GM23248 (cell line): ENCODE measurements at places on chromosomes 6 and 20.

DNA sequence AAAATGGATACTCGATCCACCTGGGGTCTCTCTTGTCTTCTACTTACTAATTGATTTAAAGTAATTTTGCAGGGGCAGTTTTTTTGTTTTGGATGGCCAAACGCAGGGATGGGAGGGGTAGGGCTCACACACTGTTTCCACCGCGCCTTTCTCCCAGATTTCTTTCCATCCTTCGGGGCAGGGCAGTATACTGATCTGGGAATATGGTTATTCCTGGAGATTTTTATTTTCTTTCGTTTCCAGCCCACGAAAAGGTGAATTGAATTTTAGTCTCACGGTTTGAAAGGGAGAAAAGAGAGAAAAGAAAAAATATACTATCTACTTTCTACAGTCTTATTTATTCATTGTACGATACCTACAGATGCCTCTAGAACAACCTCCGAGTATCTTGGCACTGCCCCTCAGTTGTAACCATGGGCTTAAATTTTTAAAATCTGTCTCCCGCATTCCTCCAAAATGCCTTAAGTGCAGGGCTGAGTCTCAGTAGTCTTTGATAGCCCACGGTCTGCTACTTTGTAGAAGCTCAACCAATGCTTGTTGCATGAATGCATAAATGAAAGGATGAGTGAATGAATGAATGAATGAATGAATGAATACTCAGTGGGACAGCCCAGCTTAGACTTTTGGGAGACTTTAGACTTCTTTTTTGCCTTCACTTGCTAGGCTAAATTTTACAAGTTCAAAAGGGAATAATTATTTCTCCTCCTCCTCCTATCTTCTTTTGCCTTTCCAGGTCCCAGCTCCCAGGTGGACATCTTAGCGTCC, 18.1 kb upstream of the TRIM27 start:
- no peaks in the 10 kb centered on the region for H3K4me1 ChIP-seq
- peak overlapping the region; percentile 59; the same call in 1 of the 2 replicates for H3K27ac ChIP-seq
- peak; percentile 23 for DNase-seq
- no peaks in the 10 kb centered on the region for H3K27me3 ChIP-seq

DNA sequence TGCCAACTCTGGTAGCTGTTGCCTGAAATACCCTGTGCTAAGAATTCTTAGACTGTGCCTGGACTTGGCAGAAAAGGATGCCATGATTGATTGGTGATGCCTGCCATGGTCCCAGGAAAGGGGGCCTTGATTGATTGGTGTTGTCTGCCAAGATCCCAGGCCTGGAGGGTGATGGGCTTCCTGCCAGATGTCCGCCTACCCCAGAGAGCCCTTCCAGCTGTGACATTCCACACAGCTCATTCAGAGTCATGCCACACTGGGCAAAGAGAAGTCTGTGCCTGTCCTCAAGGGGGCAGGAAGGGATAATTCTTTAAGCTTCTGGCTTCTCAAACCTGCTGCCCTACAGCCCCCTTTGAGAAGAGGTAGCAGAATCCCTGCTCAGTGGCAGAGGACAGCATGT, 24.6 kb downstream of the RIMS4 start:
- H3K36me3 ChIP-seq = no peaks in the 10 kb centered on the region
- no peak overlapping the region for H3K4me3 ChIP-seq
- H3K27ac ChIP-seq = no peak overlapping the region
- H3K4me1 ChIP-seq = no peaks in the 10 kb centered on the region
- DNase-seq = peak; percentile 54

DNA sequence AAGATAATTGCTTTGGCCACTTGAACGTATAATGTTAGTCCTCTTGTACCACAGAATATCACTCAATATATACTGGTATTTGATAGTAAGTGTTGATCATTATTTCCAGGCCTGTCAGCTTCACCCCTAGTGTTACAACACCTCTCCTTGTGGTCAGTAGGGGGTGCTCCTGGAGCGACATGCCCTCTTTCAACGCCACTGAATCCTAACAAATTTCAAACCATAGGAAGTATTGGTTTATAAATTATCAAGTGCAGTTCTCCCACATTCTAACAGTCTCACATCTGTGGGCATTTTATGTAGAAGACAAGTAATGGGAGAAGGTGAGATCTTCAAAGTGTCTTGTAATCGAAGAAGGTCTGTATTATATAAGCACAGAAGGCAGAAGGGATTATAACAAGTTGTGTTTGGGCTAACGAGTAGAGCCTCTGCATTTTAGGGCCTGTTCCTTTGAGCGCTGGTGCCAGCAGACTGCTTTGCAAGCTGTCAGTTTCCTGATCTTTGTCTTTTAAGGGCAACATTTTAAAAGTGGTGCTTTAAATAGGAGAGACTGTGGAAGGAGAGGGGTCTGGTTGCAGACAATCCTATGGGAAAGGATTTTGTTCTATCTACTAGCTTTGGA, 57.1 kb upstream of the CEP162 start:
- no peak overlapping the region for H3K27ac ChIP-seq
- H3K4me1 ChIP-seq = peaks cover 29% of the 10 kb centered on the region
- no peak overlapping the region for H3K4me3 ChIP-seq
- H3K36me3 ChIP-seq = no peaks in the 10 kb centered on the region
- DNase-seq = peak; percentile 32
- H3K27me3 ChIP-seq = no peaks in the 10 kb centered on the region

DNA sequence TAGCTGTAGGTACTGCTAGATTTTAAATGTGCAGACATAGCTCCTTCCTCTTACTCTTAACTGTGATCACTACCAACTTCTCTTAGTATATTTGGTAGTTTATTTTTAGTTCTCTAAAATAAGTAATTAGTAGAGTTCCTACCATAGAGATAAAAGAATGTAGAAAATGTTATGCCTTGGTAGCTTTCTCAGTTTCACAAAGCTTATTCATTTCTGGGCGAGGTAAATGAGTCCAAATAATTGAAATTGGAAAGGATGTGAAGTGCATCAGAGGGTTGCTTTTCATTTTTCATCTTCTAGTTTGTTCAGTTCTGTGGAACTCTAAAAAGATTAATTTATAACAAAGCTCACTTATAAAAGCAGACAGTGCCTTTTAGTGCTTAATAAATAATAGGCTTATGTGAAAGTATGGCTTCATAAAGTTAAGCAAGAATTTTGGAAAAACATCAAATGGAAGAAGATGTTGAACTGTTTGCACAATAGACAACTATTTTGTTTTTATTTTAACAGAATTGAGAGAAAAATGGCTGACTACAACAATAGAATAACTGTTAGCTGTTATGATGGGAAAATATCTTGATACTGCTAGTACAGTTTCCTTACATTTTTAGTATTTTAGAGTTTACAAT, 303.7 kb downstream of the UTRN start:
- H3K36me3 ChIP-seq = peaks cover 8% of the 10 kb centered on the region; the same call in 1 of the 2 replicates
- peak; percentile 39 for DNase-seq
- H3K4me3 ChIP-seq = no peak overlapping the region
- H3K4me1 ChIP-seq = peaks cover 5% of the 10 kb centered on the region
- 0 out of 2 replicates have a peak overlapping the region, but pooled peaks have one; percentile 5 for H3K27ac ChIP-seq

- no peak overlapping the region for H3K4me3 ChIP-seq
- 0 out of 2 replicates have a peak, but pooled peaks cover under 1% of the 10 kb centered on the region for H3K4me1 ChIP-seq
- DNase-seq = peak; percentile 53
- H3K27me3 ChIP-seq = no peaks in the 10 kb centered on the region
- no peak overlapping the region for H3K27ac ChIP-seq
- H3K36me3 ChIP-seq = no peaks in the 10 kb centered on the region
Observed at GRCh38 chr6:37547564-37548061, 47.9 kb upstream of the CCDC167 start.

DNA sequence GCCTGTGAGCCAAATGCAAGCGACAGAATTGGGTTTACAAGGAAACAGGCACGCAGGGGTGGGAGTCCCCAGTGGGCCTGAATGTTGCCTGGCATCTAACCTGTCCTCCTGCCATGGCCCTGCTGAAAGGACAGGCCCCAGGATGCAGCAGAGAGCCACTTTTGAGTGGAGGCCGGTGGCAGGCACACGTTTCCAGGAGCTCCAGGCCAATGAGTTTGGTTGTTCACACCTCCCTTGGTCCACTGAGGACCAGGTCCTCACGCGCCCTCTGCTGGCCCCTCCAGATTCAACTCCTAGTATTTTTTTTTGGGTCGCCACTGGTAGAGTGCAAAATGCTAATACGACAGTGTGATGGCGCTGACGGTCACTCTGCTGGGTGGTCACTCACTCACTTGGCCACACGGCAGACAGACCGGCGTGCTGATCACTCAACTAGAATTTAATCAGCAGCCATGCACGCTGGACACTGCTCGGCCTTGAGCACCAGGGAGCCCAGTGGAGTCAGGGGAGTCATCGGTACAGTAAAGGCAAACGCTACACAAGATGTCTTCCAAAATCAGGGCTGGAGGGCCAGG, 81.7 kb upstream of the NFATC2 start:
- no peak overlapping the region for H3K27ac ChIP-seq
- H3K4me3 ChIP-seq = no peak overlapping the region
- no peaks in the 10 kb centered on the region for H3K36me3 ChIP-seq
- H3K27me3 ChIP-seq = no peaks in the 10 kb centered on the region
- no peaks in the 10 kb centered on the region for H3K4me1 ChIP-seq

GRCh38 chr20:54043076-54043967, 27.1 kb downstream of the BCAS1 start:
- H3K4me3 ChIP-seq = no peak overlapping the region
- peak; percentile 73 for DNase-seq
- no peaks in the 10 kb centered on the region for H3K36me3 ChIP-seq
- H3K4me1 ChIP-seq = peaks cover 25% of the 10 kb centered on the region

GRCh38 chr6:7628479-7628878, 38.5 kb downstream of the SNRNP48 start:
- H3K4me1 ChIP-seq = peaks cover 18% of the 10 kb centered on the region
- no peaks in the 10 kb centered on the region for H3K36me3 ChIP-seq
- H3K27ac ChIP-seq = peak overlapping the region; percentile 33
- 0 out of 2 replicates have a peak overlapping the region, but pooled peaks have one; percentile 16 for H3K4me3 ChIP-seq
- peak; percentile 87 for DNase-seq
- no peaks in the 10 kb centered on the region for H3K27me3 ChIP-seq

DNA sequence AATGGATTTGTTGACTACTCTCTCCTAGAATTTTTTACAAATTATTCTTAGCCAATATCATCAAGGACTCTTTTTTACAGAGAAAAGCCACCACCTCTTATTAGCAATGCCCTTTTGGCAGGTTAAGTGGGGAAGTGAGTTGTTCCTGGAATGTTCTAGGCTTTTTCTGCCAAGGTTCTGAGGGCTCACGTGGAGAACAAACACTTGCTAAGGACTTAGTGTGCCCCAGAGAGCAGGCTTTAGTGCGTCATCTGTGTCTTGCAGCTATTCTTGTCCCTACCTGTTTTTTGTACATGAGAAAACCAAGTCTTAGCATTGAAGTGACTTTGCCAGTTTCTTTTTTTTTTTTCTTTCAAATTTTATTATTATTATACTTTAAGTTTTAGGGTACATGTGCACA, 33.5 kb downstream of the CFAP61 start:
- peaks cover 16% of the 10 kb centered on the region; the same call in 1 of the 2 replicates for H3K27me3 ChIP-seq
- peaks cover 8% of the 10 kb centered on the region; the same call in 1 of the 2 replicates for H3K4me1 ChIP-seq
- no peak overlapping the region for H3K4me3 ChIP-seq
- DNase-seq = peak; percentile 23

DNA sequence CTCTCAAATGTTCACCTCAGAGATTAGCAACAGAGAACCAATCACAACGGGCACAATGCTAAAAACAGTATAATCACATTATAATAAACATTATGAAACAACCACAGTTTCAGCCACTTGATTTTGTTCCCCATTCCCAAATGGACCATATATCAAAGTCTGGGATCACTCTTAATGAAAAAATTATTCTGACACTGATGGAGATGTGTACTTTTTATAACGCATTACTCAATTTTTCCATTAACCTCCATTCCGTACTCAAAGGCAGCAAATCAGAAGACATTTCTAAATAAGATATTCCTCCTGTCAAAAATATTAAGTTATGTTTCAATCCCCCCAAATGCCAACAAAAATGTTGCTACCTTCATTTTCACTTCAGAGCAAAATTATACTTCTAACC, 2.8 kb downstream of the CPNE1 start:
- H3K4me1 ChIP-seq = peaks cover 34% of the 10 kb centered on the region
- peak overlapping the region; percentile 28 for H3K27ac ChIP-seq
- H3K4me3 ChIP-seq = peak overlapping the region; percentile 80
- peaks cover 2% of the 10 kb centered on the region; the same call in 1 of the 2 replicates for H3K36me3 ChIP-seq

- no peaks in the 10 kb centered on the region for H3K4me1 ChIP-seq
- no peaks in the 10 kb centered on the region for H3K27me3 ChIP-seq
- H3K36me3 ChIP-seq = no peaks in the 10 kb centered on the region
- no peak overlapping the region for H3K4me3 ChIP-seq
- peak; percentile 13 for DNase-seq
Observed at GRCh38 chr20:20130399-20130798, 78.1 kb downstream of the CFAP61 start.

DNA sequence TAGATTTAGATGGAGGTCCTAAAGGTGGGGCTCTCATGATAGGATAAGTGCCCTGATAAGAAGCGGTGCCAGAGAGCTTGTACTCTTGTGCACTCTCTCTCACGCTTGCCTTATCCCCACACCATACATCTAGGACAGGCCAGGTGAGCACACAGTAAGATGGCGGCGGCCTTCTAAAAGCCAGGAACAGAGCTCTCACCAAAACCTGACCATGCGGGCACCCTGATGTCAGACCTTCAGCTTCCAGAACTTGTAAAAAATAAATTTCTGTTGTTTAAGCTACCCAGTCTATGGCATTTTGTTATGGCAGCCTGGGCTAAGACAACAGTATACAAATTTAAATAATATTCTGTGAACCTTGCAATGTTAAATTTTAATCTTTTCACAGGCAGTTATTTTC, 40.8 kb upstream of the CALHM6 start:
- H3K27me3 ChIP-seq = no peaks in the 10 kb centered on the region
- H3K4me1 ChIP-seq = peaks cover 33% of the 10 kb centered on the region
- H3K36me3 ChIP-seq = no peaks in the 10 kb centered on the region
- no peak overlapping the region for H3K4me3 ChIP-seq
- no peak overlapping the region for H3K27ac ChIP-seq

DNA sequence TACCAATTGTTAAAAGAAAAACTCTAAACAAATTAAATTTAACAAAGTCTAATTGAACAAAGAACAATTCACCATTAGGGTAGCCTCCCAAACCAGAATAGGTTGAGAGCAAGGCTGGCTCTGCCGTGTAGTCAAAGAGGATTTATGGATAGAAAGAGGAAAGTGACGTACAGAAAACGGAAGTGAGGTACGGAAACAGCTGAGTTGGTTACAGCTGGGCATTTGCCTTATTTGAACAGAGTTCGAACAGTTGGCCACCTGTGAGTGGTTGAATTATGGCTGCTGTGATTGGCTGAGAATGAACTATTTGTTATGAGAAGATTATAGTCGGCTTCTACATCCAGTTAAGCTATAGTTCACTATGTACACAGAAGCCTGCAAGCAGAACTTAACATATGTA, 18.5 kb upstream of the ISM1 start:
- H3K4me1 ChIP-seq = no peaks in the 10 kb centered on the region
- H3K27me3 ChIP-seq = peaks cover 24% of the 10 kb centered on the region
- no peaks in the 10 kb centered on the region for H3K36me3 ChIP-seq
- no peak overlapping the region for H3K4me3 ChIP-seq
- no peak for DNase-seq

DNA sequence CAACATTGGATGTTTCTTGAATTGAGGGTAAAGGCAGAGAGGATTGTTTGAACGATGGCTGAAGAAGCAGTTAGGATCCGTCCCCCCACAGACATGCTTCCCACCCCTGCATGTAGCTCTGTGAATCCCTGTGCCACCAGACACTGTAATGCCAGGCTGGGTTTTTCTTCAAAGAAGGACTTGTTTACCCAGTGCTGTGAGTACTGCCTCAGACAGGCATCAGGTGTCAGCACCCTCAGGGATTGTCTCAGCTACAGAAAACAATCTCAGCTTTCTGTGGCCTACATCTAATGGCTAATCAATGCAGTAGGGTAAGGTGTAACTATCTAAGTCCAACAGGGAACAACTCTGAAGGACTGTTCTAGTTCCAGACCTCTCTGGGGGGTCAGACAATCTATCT, 853.0 kb upstream of the EPHA7 start:
- DNase-seq = no peak
- H3K27me3 ChIP-seq = no peaks in the 10 kb centered on the region
- H3K27ac ChIP-seq = no peak overlapping the region
- H3K4me3 ChIP-seq = no peak overlapping the region
- no peaks in the 10 kb centered on the region for H3K36me3 ChIP-seq

- H3K4me3 ChIP-seq = no peak overlapping the region
- no peak for DNase-seq
- no peaks in the 10 kb centered on the region for H3K27me3 ChIP-seq
Observed at GRCh38 chr6:17673543-17674254, 33.0 kb downstream of the NUP153 start.
